ENCODE measurements at places on chromosomes 5 and 9. TPM values are rescaled to one million over a fixed set of nuclear protein-coding genes. Genes with fewer than 3 reads are reported as not detected.

DNA sequence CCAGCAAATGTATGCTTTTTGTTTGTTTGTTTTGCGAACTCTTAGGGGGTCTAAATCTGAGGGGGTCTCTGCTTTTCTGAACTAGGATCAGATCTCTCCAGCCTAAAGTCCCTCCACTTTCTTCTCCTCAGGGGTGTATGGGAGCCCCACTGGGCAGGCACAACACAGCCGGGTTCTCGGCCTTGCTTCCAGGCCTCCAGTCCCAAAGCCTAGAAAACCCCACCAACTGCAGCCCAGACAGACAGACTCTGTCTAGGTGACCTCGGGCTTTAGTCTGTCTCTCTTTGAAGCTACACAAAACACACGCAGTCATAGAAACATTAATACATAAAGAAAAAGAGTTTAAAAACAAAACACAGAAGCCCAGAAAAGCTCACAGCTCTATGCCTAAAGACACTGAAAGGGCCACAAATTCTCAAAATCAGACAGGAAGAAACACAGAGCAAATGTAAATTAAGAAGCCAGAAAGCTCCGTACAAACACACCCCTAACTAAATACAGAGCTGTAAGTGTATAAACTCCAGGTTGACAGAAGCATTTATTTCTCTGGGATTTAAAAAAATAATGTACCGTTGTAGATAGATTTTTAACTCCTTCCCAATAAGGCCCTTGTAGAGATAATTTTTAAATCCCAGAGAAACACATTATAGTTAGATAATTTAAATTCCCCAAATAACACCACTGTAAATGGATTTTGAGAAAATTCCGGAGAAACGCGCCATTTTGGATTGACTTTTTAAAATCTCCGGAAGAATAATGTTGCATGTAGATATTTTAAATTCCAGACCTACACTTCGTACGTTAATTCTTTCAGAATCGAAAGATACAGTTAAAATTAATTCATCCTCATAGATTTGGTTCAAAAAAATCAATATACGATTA lies 2.0 kb downstream of the PITX1 start:
- no peaks in the 10 kb centered on the region for H3K4me1 ChIP-seq
- H3K4me3 ChIP-seq, result peak overlapping the region; percentile 83
- no peak overlapping the region for H3K27ac ChIP-seq
- peaks cover 3% of the 10 kb centered on the region for H3K36me3 ChIP-seq

GRCh38 chr5:168669668-168670378 lies 90.7 kb upstream of the PANK3 start:
- H3K4me1 ChIP-seq, result no peaks in the 10 kb centered on the region
- H3K27ac ChIP-seq, result no peak overlapping the region
- no peaks in the 10 kb centered on the region for H3K27me3 ChIP-seq

GRCh38 chr5:84281383-84281782 lies 103.3 kb downstream of the EDIL3 start:
- no peak overlapping the region for H3K27ac ChIP-seq
- no peaks in the 10 kb centered on the region for H3K4me1 ChIP-seq
- no peak overlapping the region for H3K4me3 ChIP-seq
- no peaks in the 10 kb centered on the region for H3K27me3 ChIP-seq

GRCh38 chr5:92599217-92599810 lies 981.7 kb downstream of the NR2F1-AS1 start:
- no peaks in the 10 kb centered on the region for H3K36me3 ChIP-seq
- no peak overlapping the region for H3K27ac ChIP-seq
- H3K27me3 ChIP-seq, result no peaks in the 10 kb centered on the region
- DNase-seq, result no peak

Gene FBXL7
- total RNA-seq, result 13.2 TPM

DNA sequence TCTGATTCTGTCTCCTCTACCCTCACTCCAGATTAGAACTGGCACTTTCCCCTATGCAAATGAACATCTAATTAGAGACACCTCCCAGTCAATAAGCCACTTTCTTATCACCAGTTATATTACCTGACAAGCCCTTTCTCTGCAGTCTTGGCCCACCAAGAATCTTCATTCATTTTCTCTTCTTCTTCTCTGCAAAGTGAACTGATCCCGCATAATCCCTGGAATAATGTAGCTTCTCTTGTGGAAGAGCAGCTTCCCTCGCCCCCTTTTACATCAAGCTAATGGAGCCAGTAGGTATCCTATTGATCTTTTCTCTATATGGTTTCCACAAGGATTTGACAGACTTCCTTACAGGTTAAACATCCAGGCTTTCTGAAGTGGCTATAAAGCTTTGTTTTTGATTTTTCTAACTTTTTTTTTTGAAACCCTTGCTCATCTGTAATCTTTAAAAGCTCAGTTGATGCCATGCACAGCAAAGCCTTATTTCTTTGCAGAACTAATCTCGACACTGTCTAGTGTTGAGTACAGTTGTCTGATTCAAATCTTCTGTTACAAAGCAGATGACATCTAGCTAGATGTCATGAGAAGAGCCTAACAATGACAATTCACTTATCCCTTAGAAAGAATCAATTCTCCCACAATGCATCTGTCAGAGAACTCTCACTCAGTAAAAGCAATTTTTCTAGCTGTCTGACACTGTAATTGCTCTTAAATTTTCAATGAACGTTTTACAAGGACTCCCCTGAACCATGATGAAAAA lies 281.4 kb downstream of the ISL1 start:
- H3K27ac ChIP-seq, result no peak overlapping the region
- H3K4me1 ChIP-seq, result peaks cover 1% of the 10 kb centered on the region
- H3K27me3 ChIP-seq, result no peaks in the 10 kb centered on the region

- H3K4me1 ChIP-seq, result no peaks in the 10 kb centered on the region
- no peak overlapping the region for H3K4me3 ChIP-seq
- no peaks in the 10 kb centered on the region for H3K27me3 ChIP-seq
- H3K36me3 ChIP-seq, result no peaks in the 10 kb centered on the region
- no peak overlapping the region for H3K27ac ChIP-seq
- DNase-seq, result no peak
Measured at GRCh38 chr9:13787234-13787833, 507.8 kb upstream of the MPDZ start.

DNA sequence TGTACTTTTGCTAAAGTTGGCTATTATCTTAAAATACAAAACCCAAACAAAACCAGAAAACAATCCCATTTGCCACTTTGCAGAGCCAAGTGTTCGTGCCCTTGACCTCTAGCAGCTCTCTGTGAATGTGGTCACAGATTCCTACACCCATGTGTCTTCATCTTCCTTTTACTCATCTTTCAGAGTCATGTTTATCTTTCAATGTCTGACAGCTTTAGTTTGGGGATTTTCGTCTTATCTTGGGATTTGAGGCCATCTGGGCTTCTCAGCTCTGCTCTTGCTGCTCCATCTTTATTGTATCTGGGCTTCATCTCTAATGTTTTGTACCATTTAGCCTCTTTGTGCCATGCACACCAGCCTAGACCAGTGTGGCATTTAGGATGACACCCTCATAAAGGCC lies 81.0 kb downstream of the DAPK1 start:
- peaks cover 18% of the 10 kb centered on the region for H3K4me1 ChIP-seq
- no peaks in the 10 kb centered on the region for H3K27me3 ChIP-seq
- H3K27ac ChIP-seq, result no peak overlapping the region
- peaks cover 8% of the 10 kb centered on the region for H3K36me3 ChIP-seq
- H3K4me3 ChIP-seq, result peak overlapping the region; percentile 67

GRCh38 chr5:179243333-179243732 lies 101.9 kb downstream of the ADAMTS2 start:
- H3K36me3 ChIP-seq, result no peaks in the 10 kb centered on the region
- no peaks in the 10 kb centered on the region for H3K27me3 ChIP-seq
- no peaks in the 10 kb centered on the region for H3K4me1 ChIP-seq
- H3K27ac ChIP-seq, result no peak overlapping the region
- no peak overlapping the region for H3K4me3 ChIP-seq
- DNase-seq, result peak; percentile 31

Gene GAS1
- 4.8 TPM for total RNA-seq

GRCh38 chr9:2924380-2924768 lies 80.5 kb upstream of the PUM3 start:
- no peak for DNase-seq
- no peaks in the 10 kb centered on the region for H3K27me3 ChIP-seq
- H3K36me3 ChIP-seq, result no peaks in the 10 kb centered on the region
- no peaks in the 10 kb centered on the region for H3K4me1 ChIP-seq
- no peak overlapping the region for H3K27ac ChIP-seq

Gene SLC34A3
- total RNA-seq, result not detected

Data from endodermal cell (in vitro differentiated cells).